ENCODE measurements at places on chromosomes 7 and 10. TPM values are rescaled to one million over a fixed set of nuclear protein-coding genes. Genes with fewer than 3 reads are reported as not detected.

GPR141 gene
- not detected for total RNA-seq

GTPBP10 gene
- total RNA-seq: 39.3 TPM

TDRD1 gene
- total RNA-seq: 0.47 TPM

CPVL gene
- not detected for total RNA-seq

NRG3 gene
- total RNA-seq: not detected

PDK4 gene
- total RNA-seq: not detected

CCL24 gene
- total RNA-seq: not detected

SOSTDC1 gene
- total RNA-seq: not detected

ARHGAP22 gene
- not detected for total RNA-seq

TAS2R60 gene
- not detected for total RNA-seq

IKZF1 gene
- 213 TPM for total RNA-seq

SPDYE1 gene
- total RNA-seq: not detected

TEX36 gene
- total RNA-seq: not detected

MRPL32 gene
- total RNA-seq: 71.8 TPM

SPDYE11 gene
- not detected for total RNA-seq

CUZD1 gene
- 0.54 TPM for total RNA-seq

PRKAR2B gene
- 1.5 TPM for total RNA-seq

LRMDA gene
- not detected for total RNA-seq

HTR5A gene
- not detected for total RNA-seq

POT1 gene
- 38.3 TPM for total RNA-seq

PRSS2 gene
- total RNA-seq: not detected

C7orf25 gene
- 0.93 TPM for total RNA-seq

SAP25 gene
- 13.7 TPM for total RNA-seq

ATOH7 gene
- total RNA-seq: not detected

TES gene
- 74.0 TPM for total RNA-seq

CHAT gene
- not detected for total RNA-seq

MYL10 gene
- not detected for total RNA-seq

NPTX2 gene
- total RNA-seq: not detected

OR2A42 gene
- not detected for total RNA-seq

LRRTM3 gene
- total RNA-seq: not detected

DDX56 gene
- 74.0 TPM for total RNA-seq

LFNG gene
- 22.7 TPM for total RNA-seq

EPO gene
- total RNA-seq: not detected

DNTT gene
- not detected for total RNA-seq

TFR2 gene
- 5.1 TPM for total RNA-seq

TSPAN12 gene
- total RNA-seq: not detected

MGAM2 gene
- total RNA-seq: not detected

FAM131B gene
- 1.5 TPM for total RNA-seq

CCDC146 gene
- total RNA-seq: 0.49 TPM

HKDC1 gene
- 1.5 TPM for total RNA-seq

MNX1 gene
- not detected for total RNA-seq

DPYSL4 gene
- total RNA-seq: 10.8 TPM

PKD2L1 gene
- total RNA-seq: not detected

WBP1L gene
- total RNA-seq: 11.8 TPM

CYP2C18 gene
- total RNA-seq: 0.22 TPM

CYP2C19 gene
- total RNA-seq: 0.12 TPM

HOXA2 gene
- total RNA-seq: not detected

RGR gene
- total RNA-seq: not detected

C7orf57 gene
- total RNA-seq: 0.44 TPM

NEURL1 gene
- total RNA-seq: 1.3 TPM

PNLIP gene
- not detected for total RNA-seq

Measured in activated naive CD4-positive, alpha-beta T cell treated with anti-CD3 and anti-CD28 coated beads for 36 hours (primary cell).